ENCODE measurements at places on chromosomes 1 and 21.

GRCh38 chr21:43917515-43918384 is 52.7 kb downstream of the AGPAT3 start:
- no peak for DNase-seq

DNA sequence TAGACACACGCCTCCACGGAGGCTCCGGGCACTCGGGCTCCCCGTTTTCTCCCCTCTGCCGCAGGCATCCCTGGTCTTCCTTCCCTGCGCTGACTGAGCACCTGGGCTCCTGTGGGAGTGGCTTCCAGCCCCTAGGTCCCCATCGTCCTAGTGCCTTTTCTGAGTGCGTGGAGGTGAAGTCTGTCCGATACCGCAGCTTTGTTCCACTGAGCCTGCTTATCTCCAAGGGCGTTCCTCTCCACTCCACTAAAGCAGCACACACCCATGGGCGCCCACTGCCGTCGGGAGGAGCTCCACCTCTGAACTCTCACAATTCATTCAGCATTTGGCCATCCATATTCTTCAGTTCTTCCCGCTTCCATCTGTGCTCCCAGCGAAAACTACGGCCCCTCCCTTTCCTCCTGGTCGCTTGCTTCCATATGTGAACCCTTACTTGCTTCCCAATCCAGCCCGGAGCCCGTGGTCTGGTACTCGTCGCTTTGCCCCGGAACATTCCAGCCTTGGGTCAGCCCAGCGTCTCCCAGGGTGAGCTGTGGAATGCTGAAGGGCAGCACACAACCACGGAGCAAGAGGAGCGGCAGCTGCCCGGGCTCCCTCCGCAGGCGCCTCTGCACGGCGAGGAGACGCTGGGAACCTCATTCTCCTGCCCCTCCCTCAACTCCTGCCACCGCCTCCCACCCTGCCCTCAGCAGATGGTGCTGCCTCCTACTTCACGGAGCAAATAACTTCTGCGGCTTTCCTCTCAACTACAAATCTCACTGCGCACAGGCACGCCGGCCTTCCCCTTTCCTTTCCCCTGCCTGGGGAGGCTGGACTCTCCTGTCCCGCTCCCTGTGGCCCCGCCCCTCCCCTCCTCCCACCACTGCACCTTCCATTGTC is 27.5 kb downstream of the ATP8B2 start:
- DNase-seq: no peak

DNA sequence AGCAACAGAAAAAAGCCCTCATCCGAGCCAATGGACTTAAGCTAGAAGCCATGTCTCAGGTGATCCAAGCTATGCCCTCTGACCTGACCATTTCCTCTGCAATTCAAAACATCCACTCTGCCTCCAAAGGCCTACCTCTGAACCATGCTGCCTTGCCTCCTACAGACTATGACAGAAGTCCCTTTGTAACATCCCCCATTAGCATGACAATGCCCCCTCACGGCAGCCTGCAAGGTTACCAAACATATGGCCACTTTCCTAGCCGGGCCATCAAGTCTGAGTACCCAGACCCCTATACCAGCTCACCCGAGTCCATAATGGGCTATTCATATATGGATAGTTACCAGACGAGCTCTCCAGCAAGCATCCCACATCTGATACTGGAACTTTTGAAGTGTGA is 20.7 kb downstream of the NR5A2 start:
- no peak for DNase-seq

GRCh38 chr1:77829851-77830250 is 50.4 kb downstream of the MIGA1 start:
- no peak for DNase-seq

GRCh38 chr1:234539666-234540403 is 60.9 kb upstream of the TARBP1 start:
- DNase-seq: no peak

DNA sequence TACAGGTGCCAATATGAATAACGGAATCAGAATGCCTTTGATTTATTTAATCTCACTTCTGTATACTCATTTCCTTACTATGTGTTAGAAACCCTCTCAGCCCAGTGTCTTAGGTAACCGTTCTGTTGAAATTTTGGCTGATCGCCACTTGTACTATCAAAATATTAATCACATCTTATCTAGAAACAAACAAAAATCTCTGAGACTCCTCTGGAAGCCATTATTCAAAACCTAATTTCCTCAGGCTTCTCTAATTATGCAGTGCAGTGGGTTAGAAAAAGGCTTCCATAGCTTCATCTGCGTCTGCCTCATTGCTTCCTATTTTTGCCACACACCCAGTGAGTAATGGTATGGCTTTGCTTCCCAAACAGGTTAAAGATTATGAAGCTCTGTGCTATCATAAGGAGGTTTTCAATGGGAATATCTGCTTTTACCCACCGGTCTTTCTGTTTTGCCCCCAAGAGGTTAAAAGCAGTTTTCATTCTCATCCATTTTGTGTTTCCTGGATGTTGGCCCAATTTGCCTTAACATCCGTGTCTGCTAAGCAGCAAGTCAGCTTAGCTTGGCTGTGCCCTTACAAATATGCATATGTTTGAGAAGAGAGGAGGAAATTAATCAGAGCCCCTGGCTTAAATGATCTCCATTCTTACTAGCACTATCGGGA is 129.6 kb downstream of the RYR2 start:
- DNase-seq: no peak

DNA sequence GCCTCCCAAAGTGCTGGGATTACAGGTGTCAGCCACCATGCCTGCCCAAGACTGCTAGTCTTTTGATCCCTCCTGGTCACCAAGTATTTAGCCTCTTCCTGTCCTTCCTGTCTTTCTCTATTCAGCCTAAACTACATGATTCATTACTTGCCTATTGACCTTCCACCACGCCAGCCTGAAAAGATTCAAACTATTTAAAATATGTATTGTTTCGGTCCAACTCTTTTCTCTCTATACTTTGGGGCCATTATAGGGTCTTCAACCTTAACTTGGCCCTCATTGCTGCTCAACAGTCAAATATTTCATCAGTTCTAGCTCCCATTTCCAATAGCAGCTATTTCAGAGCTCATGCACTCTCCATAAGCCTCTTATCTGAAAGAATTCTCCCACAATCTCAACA is 153.0 kb downstream of the TNFSF18 start:
- DNase-seq: no peak

GRCh38 chr1:119779869-119780356 is 11.2 kb upstream of the HMGCS2 start:
- no peak for DNase-seq

DNA sequence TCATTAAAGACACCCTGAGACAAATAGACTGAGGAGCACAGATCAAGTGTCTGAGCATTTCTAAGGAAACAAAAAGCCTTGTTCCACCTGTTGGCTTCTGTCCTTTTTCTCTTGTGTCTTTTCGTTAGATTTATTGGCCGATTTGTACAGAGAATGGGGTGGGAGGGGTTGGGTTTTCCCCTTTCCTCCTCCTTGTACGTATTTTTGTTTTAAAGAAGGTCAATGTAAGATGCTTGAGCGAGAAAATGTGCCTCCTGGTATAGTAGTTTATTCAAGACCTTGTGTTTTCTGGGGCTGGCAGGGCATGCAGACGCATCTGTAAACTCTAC is 1.2 kb downstream of the BCL9 start:
- DNase-seq: no peak

- no peak for DNase-seq
These were observed 11.0 kb upstream of the CPLANE2 start for GRCh38 chr1:16248007-16248436.

- no peak for DNase-seq
These were observed 7.0 kb downstream of the EFNA3 start for GRCh38 chr1:155085504-155086127.

- no peak for DNase-seq
These were observed 4.3 kb downstream of the TCHH start for GRCh38 chr1:152110860-152111514.

DNA sequence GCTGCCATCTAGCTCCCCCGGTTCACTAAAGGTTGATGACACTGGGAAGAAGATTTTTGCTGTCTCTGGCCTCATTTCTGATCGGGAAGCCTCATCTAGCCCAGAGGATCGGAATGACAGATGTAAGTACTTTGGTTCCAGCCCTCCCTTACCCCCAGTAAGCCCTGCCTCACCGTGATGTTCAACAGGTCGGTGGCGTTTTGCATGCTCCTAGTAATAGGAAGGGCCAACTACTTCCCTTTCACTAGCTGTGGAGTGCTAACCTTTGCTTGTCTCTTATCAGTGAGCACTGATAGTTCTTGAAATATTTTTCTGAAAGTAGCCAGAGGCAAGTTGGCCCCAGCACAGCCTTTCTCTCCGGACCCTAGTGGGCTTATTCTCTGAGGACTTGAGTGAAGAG is 7.5 kb downstream of the RNF220 start:
- DNase-seq: no peak

DNA sequence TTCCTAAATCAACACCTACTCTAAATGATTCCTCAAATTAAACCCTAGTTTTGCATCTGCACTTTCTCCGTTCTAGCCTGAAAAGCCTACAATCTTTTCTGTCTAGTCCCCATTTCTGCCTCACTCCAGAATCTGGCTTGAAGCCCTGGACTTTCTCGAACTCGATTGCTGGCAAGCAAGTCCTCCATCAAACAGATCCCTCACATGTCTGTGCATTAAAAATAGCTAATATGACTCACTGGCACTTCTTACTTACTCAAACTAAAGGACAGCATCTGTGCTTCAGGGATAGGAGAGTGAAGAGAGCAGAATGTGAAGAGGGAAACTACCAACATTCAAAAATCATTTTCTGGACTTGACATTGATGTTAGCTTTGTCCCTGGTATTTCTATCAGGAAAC is 51.8 kb upstream of the CXADR start:
- DNase-seq: no peak

- DNase-seq: no peak
These were observed 46.0 kb upstream of the GUCA2A start for GRCh38 chr1:42210421-42211133.

- no peak for DNase-seq
These were observed 322 bp downstream of the DCLRE1B start for GRCh38 chr1:113905435-113905861.

DNA sequence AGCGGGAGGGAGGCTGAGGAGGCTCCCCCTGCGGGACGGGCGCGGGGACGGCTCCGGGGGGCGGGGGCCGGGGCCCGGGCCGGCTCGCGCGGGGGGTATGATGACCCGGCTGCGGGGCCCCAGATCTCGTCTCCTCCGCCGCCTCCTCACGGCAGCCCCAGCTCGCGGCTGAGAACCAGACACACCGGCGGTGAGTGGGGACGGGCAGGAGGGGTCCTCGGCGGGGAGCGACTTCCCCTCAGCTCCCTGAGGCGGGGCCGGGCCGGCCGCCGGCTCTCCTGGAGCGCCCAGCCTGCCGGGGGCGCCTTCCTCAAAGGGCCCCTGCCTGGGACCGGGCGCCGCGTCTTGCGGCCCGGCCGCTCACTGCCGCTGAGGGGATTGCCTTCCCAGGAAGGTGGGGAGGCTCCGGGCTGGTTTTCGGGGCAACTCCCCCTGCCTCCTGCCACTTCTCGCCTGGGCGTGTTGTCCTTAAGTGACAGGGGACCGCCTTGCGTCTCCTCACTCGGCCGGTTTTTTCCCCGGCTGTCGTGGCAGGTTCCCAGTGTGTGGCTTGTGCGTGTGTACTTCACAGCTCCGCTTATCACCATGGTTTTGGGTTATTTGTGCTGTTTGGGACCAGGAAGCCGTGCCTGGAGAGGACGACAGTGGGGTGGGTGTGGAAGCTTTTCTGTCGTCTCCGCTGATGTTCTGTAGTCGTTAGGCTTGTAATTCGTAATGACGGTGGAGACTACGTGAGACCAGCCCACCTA is 800 bp downstream of the HIPK1 start:
- no peak for DNase-seq

GRCh38 chr21:43313939-43314405 is 113.0 kb downstream of the SIK1 start:
- no peak for DNase-seq

DNA sequence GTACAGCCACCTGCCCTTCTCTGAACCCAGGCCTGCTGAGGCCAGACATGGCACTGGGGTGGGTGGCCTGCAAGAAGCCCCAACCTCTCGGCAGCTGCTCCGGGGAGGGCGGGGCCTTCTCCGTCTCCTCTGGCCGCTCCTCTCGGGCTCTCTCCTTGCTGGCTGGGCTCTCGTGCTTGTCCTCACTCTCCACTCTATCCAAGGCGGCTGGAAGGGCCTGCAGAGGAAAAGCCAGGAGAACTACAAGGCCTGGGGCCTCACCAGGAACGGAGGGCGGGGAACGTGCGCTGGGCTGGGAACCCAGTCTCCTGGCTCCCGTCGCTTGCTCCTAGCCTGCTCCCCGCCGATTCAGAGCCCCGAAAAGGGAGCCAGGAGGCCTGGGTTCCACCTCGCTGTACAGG is 59.1 kb downstream of the CHD5 start:
- no peak for DNase-seq

DNA sequence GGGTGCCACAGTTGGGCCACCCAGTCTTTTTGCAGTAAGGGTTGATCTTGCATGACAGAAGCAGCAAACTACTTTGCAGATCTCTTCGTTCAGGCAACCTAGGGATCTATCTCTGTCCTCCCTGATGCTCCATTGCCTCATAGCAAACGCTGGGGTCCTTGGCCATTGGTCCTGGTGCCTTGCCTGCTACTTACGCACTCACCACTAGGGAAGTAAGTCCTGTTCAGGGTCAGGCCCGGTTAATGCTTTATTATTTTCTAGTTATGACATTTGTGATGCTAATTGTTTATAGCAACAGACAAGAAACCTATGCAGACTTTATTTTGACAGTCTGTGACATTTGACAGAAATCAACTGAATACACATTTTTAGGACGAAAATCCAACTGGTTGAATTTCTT is 326.5 kb upstream of the FMN2 start:
- no peak for DNase-seq

DNA sequence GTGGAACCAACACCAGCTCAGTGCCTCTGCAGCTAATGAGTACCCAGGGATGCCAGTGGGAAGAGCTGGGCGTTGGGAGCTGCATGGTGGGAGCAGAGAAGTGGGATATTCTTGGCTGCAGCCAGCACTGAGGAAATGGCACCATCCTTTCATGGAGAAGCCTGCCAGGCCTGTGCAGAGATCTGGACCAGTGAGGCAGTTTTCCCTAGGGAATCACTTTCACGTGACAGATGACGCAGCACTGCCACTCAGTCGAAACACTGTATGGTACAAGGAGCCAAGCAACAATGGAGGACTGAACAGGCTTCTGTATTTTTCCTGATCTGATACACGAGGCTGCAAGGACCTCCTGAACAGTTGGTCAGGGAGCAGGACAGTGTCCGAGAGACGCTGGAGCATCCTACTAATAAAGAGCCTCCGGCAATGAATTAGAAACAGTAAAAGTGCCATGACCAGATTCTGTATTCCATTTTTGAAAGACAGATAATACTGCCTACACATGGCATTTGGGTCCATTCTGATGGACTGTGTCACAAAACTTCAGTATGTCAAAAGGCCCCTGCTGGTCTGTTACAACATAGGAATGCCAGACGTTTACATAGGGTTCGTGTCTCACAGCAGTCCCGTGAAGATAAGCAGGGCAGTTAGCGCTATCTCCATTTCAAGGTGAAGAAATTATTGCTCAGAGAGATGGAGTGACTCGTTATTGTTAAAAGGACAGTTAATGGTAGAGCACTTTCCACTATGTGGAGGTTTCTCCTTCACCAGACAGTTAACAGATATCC is 44.0 kb upstream of the LMO4 start:
- DNase-seq: no peak

DNA sequence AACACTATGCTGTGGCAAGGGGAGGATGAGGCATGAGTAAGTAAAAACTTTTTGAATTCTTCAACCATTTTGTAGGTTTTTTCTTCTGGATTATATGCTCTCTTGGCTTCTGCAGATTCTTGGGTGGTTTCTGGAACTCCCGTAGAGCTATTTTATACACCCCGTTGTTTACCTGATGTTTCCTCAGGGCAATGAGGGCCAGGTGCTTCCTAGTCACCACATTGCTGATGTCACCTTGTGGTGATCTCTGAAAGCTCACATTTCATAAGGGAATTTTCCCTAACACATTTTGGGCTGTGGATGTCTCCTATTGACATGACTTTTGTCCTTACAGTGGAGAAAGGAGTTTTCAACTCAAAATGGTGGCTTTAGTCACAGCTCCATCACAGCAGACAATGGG is 356.6 kb downstream of the PLA2G4A start:
- DNase-seq: no peak
